ENCODE measurements at places on chromosomes 7 and 10.

DNA sequence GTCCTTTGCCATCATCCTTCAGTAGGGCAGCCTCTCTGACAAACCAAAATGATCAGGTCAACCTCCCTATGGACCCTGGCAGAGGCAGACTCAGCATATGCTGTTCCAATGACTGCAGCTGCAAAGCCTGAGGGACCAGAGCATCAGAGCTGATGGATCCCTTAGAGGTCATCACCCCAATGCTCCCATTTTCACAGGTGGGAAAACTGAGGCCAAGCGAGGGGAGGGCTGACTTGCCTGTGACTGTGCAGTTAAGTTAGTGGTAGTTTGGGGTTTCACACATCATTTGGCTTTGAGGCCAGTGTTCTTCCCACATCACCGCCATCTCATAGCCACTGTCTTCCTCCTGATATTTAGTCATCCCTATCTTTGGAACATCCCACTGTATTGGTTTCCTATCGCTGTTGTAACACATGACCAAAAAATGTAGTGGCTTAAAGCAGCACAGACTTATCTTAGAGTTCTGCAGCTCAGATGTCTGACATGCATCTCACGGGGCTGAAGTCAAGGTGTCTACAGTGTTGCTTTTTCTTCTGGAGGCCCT is 69.3 kb upstream of the PDZD8 start:
- no peak for DNase-seq

GRCh38 chr10:4397337-4397736 is 428.7 kb upstream of the AKR1E2 start:
- DNase-seq: no peak

- no peak for DNase-seq
These were observed 32.9 kb downstream of the ENTPD1 start for GRCh38 chr10:95788830-95789229.

- no peak for DNase-seq
These were observed 282.2 kb downstream of the AGMO start for GRCh38 chr7:15279640-15280039.

Data from SK-N-DZ (cell line).